ENCODE measurements at places on chromosomes 4 and X.

DNA sequence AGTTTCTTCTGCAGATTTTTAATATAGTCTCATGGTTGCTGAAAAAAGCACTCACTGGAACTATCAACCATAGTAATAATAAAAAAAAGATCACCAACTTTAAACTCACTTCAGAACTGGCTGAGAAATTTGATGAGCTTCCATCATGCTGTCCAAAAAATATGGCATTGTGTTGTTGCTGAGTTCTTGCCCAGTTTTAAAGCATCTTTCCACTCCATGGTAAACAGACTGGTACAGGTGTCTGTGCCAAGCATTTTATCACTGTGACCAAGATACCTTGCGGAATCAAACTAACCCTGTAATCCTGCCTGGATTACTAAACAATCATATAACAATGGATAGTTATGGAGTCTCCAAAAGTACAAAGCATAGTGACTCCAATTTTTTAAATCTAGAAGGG lies 360.3 kb upstream of the NOCT start:
- no peak for DNase-seq

- peak; percentile 1 for DNase-seq
These were observed 1.9 kb upstream of the G3BP2 start for GRCh38 chr4:75675004-75675531.

DNA sequence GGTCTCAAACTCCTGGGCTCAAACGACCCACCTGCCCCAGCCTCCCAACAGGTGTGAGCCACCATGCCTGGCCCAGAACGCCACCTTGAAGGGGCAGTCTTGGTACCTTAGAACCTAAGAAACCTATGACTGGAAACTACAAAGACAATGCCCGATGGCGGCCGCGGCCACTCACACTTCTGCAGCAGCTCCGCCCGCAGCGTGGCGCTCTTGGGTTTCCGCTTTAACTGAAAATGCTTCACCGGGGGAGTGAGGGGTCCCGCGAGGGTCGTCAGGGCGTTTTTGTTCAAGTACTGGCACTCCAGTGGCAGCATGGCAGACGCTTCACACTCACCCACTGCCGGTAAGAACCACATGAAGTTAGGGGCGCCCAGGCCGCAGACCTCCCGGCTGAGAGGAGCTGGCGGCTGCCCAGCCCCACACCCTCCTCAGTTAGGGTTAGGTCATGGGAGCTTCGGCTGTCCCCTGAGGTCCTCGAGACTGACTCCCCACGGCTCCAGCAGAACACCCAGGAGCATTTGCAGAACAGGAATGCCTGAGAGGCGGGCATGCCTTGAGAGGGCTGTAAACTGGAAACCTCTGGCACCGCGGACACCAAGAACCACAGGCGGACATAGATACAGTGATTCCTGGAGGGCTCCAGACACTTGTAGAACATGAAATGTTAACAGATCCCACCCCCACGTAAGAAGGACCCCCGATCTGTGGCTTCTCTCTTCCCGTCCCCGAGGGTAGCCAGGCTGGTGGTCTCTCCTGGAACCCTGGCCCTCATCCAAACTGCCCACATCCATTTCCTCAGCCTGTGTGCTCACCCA lies 19.0 kb downstream of the NELFA start:
- no peak for DNase-seq

DNA sequence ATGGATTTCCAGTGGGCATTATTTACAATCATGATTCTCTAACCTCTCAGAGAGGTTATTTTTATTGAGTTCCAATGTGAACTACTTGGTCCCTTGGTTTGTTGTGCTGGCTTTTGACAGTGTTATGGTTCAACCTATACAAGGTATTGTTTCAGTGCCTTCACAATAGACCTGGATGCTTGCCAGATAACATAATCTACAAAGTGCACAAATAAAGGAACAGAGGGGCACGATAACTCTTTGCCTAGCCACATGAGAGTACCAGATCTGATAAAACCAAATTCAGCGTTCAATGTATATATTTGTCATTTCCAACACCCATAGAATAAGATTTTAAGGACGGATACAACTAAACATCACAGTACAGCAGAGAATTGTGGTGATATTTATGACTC lies 120.8 kb downstream of the RASL11B start:
- DNase-seq = peak; percentile 27

DNA sequence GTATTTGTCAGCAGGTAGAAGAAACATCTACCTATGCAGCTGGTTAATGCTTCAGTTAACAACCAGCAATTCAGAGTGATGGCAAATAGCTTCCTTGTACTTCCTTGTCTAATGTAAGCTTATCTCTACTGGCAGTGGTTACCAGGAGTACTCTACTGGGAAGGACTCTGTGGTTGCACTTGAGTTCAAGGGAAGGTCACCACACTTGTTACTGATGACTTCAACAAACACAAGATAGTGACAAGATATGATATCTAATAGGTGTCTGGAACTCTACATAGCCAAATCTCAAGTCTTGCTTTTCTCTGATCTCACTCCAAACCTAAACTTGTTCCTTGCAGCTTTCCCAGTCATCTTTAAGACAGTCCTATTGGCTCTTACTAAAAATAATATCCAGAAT lies 1644.9 kb upstream of the TENM3 start:
- DNase-seq = no peak

DNA sequence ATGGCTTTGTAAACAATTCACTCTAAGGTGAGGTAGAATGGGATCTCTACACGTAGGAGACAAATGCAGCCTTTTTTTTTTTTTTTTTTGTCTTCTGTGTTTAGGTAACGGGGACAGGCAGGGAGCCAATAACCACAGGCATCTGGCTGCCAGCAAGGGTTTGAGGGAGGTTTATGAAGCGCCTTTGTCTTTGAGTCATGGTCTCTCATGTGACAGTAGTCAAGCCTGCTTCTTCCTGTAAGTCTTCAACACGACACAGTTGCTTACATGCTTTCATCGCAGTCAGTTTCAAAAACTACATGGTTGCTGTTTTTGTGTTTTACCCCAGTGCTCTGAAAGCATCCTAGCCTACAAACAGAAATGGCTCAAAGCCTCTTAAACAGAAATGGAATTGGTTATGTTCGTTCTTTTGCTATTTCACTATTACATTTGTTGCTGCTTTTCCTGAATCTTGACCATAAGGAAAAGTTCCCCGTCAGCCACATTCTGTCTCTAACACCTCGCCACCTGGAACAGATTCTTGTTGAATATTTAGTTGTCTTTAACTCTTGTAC lies 127.8 kb upstream of the METTL14 start:
- peak; percentile 78 for DNase-seq

- DNase-seq = no peak
These were observed 91.9 kb downstream of the GPRIN3 start for GRCh38 chr4:89215736-89216135.

DNA sequence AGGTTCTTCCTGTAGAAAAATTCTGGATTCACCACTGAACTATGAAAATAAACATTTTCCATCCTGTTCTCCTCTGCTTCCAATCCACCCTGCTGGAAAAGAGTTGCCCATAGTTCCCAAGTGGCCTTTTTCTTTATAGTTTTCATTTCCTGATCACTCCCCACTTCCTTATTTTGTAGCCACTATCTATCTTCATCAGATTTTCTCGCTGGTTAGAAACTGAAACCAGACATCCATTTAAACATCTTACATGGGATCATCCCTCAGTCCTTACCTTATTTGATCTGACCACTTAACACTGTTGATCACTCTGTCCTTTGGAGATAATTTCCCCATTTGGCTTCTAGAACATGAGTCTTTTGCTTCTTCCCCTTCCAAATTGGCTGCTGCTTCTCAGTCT lies 42.2 kb upstream of the SCOC start:
- no peak for DNase-seq

- peak; percentile 14 for DNase-seq
These were observed 620.2 kb upstream of the INTU start for GRCh38 chr4:127012549-127012948.

DNA sequence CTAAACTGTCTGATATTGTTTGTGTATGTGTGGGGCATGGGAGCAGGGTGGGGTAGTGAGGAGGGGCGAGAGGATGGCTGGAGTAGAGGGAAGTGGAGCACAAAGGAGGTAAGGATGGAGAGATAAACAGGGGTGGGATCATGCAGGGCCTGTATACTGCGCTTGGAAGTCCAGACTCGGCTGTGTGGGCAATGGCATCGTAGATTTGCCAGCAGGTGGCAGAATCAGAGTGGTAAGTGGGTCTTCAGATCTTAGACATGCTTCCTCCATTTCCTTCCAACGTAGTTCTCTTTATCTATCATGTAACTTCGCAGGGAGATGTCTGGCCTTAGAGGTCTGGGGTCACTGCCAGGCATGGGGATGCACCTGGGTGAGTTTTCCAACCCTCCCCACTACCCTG lies 155.5 kb downstream of the PDGFRA start:
- peak; percentile 21 for DNase-seq

- no peak for DNase-seq
These were observed 19.6 kb downstream of the PRDM5 start for GRCh38 chr4:120902925-120903324.

DNA sequence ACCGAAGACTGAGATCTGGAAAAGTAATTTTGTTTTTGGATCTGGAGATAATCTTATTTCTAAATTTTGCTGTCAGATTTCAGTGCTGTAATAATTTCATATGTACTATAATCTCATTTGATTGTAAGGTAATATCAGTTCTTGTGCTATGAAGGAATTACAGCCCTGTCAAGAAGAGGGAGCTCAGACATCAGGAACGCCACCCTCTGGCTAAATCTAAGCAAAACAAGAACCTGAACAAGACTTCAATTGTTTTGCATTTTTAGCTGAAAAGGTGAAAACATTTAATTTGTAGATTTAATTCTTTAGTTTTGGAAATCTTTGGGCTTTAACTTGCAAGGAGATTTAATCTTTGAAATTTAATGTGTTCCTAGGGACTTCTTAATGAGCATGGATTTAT lies 525.4 kb upstream of the HS3ST1 start:
- peak; percentile 41 for DNase-seq

DNA sequence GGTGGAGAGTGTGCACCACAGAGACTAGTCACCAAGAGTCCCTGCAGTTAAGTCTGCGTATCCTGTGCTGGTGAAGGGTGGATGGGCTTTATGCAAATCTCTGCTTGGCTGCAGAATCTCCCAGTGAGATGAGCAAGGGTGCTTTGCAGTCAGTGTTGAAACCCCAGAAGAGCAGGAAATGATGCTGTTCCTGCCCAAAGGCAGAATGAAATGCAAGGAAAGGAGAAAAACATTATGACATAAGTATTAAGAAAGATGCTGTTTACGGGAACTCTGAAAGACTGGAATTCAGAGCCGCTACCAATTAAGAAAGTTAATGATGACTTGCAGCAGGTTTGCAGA lies 25.4 kb upstream of the ACSL1 start:
- no peak for DNase-seq

GRCh38 chr4:78018271-78019049 lies 38.7 kb upstream of the FRAS1 start:
- peak; percentile 28 for DNase-seq

DNA sequence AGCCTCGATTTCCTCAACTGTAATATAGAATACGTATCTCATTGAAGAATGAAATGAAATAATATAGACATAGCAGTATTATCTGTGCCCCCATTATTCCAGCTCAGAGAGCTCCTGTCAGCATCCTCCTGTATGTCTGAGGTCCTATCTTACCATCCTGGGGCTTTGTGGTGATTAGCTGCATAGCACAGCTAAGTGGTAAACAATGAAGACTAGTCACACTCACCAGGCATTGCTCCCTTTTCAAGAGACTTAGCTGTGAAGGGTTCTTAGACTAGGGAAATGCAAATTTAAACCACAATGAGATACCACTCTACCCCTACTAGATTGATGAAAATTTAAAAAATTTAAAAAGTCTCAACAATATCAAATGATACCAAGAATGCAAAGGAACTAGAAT lies 172.9 kb downstream of the SLC39A8 start:
- no peak for DNase-seq

DNA sequence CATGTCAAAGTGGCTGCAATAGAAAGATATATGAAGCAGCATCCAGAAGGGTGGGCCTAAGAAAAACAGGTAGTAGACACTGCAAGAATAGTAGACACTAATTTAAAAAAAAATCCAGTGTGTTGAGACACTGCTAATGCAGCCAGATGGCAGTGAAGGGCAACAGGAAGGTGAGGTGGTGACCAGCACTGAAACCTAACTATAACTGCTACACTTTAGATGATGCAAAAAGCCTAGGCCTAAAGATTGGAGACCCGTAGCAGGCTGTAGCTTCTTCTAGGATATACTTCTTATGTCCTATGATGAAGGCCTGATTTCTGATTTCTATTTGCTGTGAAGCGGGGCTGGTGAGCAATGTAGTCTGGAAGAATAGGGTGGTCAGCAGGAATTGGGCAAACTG lies 38.7 kb upstream of the SH3KBP1 start:
- DNase-seq = no peak

DNA sequence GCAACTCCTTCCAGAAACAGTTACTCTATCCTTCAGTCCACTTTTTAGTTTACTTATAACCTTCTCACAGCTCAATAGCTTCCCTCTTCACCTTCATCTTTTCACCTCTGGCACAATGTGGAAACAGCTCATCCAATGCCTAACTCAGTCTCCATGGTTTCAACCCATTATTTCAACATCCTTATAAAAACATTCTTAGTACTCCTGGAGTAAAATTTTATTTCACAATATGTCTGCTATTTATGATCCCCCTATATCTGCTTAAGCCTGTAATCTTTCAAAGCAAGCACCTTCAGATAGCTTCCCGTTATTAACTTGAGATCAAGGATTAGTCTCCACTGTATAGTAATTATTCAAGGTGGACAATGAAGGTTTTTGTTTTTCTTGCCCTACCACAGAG lies 156.3 kb downstream of the GASK1B start:
- no peak for DNase-seq

GRCh38 chrX:107117993-107118321 lies 665 bp downstream of the RBM41 start:
- no peak for DNase-seq

GRCh38 chrX:11351375-11352295 lies 58.4 kb downstream of the AMELX start:
- DNase-seq = no peak

GRCh38 chr4:41256740-41257256 lies at the start of gene UCHL1:
UCHL1 (plus strand) TSS chr4:41256928; CDS start chr4:41256977, 49 bp downstream.
- DNase-seq = peak; percentile 95

- peak; percentile 5 for DNase-seq
These were observed 29.7 kb downstream of the MANBA start for GRCh38 chr4:102730968-102731533.

GRCh38 chr4:134178706-134179105 lies 22.9 kb downstream of the PABPC4L start:
- DNase-seq = no peak

DNA sequence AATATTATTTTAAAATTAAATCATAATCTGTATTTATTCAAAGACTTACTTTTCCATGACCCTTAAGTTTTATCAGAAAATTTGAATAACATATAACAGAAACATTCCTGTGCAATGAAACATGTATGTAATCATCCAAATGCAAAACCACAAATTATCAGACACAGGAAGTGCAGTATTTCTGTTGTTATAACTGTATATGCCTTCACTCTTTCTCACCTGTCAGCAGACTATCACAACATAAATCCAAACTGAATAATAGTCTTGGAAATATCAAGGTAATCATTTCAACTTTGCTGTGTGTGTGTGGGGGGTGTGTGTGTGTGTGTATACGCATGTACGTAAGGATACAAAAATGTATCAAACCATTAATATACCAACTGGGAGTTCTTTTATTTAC lies 285.9 kb downstream of the SLC7A11 start:
- DNase-seq = no peak

GRCh38 chr4:31104577-31104976 lies 384.4 kb downstream of the PCDH7 start:
- DNase-seq = peak; percentile 67
